MV-4-11 (cell line): ENCODE measurements at places on chromosomes 12 and 14.

GRCh38 chr12:109768901-109769670 lies 55.5 kb downstream of the FAM222A start:
- DNase-seq, result no peak

DNA sequence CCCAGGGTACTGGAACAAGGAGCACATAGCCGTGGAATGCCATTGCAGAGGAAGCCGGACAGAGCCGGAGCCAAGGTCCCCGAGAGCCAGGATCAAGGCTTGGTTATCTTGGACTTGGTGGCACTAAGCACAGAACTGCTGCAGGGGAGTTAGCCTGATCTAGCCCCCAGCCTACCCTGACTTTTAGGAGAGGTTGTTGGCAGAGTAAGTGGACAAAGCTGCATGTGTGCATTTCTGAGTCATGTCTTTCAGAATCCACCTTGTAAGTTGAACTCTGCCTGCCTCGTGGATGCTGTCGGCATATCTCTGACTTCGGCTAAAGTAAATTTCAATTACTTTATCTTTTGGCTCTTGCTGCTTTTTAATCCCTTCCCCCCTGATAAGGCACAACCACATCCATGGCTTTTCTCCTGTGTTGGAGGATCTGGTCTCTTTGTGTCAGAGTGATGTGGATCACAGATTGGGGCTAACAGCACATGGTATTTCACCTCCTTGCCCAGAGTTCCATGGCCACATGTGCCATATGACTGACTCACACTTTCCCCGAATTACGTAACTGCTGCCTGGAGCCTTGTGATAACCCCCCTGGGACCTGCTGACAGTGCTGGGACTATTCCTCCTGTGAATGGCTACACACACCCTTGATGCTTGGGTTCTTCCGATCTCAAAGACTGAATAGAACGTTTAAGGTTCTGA lies 240.3 kb downstream of the EMP1 start:
- peak; percentile 33 for DNase-seq

DNA sequence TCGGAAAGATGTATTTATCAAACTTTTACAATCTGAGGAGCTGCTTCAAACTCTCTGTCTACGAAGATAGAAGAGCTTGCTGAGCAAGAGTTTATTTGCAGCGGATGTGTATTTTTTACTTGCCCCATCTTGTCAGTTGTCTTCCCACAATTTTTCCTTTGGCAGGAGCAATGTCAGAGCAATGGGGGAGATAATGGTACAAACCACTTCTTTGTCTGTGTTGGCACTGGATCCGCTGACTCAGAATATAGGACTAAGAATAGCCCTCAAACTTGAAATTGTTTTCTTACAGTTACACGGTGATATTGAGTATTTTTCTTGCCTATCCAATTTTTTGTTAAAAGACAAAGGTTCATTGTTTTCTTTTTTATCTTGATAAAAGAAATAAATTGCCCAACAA lies 27.6 kb downstream of the HELB start:
- no peak for DNase-seq

DNA sequence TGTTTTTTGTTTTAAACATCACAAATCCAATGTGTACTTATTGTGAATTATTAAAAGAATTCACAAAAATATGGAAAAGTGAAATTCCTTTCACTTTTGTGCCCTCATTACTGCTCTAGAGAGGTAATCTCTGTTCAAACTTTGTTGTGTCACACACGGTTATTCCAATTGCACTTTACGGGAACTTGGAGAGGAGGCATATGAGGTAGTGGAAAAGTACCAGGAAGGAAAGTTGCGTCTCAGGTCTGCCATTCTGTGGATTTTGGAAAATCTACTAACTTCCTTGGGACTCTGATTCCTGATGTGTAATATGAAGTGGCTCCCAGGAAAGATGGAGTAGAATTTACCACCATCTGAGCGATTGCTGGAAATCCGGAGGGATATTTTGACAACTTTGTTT lies 90.9 kb upstream of the DCN start:
- DNase-seq, result no peak

DNA sequence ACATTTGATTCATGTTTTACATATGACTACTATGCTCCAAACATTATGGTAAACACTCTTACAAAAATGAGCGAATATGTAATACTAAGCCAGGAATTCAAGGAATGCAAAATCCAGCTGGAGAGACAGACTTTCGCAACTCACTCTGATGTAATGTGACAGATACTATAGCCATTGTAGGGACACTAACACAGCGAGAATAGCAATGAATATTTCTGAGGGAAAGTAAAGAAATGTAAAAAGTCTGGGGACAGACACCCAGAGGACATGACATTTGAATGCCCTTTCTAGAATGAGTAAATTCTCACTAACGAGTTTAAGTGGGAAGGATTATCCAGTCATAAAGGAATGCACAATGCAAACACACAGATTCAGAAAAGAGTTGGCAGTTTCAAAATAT lies 121.9 kb downstream of the PIK3C2G start:
- no peak for DNase-seq

DNA sequence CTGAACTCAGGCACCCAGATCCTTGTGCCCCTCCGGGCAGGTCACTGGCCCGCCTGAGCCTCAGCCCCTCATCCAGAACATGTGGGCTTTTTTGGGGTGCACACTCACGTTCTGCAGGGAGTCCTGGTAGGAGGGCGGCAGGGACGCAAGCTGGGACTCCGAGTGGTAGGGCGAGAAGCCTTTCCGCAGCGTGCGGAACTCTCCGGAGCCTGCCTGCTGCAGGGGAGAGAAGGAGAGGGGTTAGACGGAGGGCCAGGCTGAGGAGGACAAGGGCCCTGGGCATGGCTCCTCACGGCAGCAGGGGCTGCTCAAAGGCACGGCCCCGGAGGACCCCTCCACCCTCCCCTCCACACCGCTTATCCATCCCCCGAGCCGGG lies 40.8 kb downstream of the CCNK start:
- DNase-seq, result no peak

GRCh38 chr12:42299392-42300308 lies 26.2 kb downstream of the ZCRB1 start:
- peak; percentile 75 for DNase-seq

DNA sequence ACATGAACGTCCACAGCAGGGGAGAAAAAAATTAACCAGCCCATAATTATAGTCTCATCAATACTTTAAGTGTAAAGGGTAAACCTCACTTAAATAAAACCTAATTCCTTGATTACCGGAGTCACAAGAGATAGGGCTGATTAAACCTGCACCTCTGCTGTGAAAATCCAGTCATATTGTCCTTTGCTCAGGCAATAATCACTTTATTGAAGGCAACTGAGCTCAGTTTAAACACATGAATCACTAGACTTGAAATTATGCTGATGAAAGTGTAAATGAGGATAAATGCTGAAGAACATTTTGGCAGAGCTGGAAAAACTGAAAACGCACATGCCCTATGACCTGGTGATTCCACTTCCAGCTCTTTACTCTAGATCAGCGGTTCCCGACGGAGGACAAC lies 6.7 kb upstream of the HRK start:
- DNase-seq, result no peak

GRCh38 chr14:64137657-64138290 lies 156.4 kb downstream of the ESR2 start:
- DNase-seq, result no peak

DNA sequence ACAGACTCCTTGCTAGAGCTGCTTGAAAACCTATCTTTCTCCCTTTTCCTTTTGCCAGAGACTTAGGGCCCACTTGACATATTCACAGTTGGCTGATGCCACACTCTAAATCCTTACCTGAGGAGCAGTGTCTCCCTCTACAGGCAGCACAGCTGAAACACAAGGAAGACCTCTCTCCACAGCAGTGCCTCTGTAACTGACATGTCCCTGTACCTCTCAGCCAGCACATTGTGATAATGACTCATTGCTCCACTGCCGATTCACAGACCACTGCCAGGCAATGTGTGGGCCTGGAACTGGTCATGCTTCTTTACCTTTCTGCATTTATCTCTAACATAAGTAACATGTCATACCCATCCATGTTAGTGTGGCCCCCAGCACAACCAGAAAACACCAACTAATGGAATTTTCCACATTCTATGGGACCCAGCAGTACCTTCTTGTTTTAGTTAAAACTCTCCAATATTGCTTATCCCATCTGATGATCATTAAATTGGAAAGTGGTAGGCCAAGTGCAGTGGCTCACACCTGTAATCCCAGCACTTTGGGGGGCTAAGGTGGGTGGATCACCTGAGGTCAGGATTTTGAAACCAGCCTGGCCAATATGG lies 56.5 kb downstream of the GTF2A1 start:
- peak; percentile 91 for DNase-seq

DNA sequence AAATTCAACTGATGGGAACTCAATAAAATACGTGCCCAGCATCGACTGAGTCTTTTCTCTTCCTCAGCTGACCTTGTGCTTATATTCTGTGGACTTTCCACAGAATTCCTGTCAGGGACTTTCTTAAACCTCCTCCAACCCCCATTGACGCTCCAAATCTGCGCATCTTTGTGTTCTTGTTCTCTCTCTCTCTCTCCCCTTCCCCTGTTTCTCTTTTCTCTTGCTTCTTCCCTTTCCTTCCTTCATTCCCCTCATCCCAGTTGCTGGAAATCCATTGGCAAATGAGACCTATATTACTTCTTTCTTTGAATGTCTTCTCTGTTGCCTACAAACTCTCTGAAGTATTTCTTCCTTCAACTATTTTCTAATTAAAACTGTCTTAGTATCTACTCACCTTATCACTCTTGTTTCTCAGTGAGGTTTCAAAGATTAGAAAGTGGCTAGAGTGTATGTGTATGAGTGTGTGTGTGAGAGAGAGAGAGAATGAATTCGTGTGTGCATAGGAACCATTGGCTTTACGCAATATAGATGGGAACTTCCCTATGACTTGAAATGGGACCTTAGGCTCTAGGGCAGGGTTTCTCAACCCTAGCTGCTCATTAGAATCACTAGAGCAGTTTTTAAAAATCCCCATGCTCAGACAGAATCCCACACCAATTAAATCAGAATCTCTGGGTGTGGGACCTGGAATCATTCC lies 41.8 kb upstream of the DHRS7 start:
- DNase-seq, result peak; percentile 83

DNA sequence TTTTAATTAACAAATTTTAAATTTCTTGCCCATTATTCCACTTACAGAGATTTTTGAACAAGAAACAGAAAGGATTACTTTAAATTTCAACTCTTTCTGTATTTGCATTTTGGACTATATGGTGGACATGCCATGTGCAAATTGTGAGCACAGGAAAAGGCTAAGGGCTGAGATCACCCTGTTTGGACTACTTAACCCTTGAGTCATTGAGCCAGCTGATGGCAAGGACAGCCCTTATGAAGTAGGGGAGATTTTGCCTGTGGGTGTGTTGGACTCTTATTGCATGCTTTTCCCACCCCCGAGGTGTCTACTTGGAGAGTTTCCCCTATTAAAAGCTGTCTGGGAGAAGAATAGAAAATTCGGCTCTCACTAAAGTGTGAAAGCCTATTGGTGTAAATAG lies 17.2 kb downstream of the DERA start:
- no peak for DNase-seq

DNA sequence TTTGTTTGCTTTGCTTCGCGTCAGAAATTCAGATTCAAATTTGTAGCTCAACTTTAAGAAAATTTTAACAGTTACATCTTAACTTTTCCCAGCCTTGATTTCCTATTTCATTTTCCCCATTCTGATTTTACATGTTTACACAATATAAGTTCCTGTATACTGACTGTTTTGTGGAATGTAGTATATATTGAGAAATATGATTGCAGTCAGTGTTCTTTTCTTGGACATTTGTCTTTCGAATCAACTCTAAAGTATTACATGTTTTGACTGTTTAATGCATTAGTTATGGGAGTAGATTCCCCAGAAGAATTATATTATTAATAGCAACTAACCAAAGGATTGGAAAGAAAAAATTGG lies 48.1 kb downstream of the PRKCH start:
- DNase-seq, result no peak

- DNase-seq, result peak; percentile 42
Observed at GRCh38 chr12:12700254-12700653, 4.3 kb upstream of the GPR19 start.

GRCh38 chr12:20487519-20487918 lies 119.2 kb downstream of the PDE3A start:
- DNase-seq, result no peak

- no peak for DNase-seq
Observed at GRCh38 chr14:35444104-35444503, 39.6 kb upstream of the NFKBIA start.

- no peak for DNase-seq
Observed at GRCh38 chr12:131260251-131260905, 306.7 kb downstream of the ADGRD1 start.

DNA sequence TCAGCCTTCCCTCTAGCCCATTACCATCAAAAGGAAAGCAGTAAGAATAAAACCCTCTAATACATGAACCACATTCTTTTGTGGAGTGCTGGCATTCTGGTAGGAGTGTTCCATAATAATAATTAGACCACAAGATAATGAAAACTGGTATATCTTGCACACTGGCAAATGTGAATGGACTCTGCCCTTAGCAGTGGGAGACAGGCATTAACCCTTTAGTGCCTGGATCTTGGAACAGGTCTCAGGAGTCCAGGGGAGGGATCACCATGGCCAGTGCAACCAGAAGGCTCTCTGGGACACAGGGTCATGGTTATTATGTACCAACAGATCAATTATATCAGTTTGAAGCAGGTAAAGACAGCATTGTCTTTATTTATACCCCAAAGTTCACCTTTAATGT lies 387.5 kb upstream of the TMPO start:
- no peak for DNase-seq
